Cardiac fibroblast (primary cell): ENCODE measurements at places on chromosomes 11 and 22.

DNA sequence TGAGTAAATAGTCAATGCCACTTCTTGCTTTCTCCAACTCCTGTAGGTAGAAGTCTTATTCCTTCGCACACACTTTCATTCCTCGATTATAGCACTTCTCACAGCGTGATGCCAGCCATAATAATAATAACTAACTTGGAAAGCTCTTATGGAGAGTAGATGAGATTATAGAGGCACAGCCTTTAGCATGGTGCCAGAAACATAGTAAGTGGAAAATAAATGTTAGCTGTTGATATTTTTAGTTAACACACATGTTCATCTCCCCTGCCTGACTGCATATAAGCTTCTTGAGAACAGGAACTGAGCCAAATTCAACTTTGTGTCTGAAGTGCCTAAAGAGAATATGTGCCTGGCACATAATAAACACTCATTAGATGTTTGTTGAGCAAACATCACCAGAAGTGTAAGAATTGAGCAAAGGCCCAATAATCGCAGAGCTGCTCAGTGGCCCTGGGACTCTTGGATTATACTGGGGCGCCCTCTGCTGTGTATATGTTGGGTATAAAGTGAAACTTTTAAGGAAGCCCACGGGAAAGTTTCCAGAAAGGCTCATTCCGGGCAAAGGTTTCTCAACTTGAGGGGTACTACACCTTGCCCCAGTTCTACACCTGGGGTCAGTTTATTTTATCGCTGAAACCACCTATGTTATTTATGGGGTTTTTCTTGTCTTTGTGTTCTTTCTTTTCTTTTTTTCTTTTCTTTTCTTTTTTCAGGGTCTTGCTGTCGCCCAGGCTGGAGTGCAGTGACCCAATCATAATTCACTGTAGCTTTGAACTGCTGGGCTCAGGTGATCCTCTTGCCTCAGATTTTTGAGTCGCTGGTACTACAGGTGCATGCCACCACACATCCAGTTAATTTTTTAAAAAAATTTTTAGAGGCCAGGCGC lies 22.3 kb downstream of the SLN start:
- DNase-seq: peak; percentile 79

DNA sequence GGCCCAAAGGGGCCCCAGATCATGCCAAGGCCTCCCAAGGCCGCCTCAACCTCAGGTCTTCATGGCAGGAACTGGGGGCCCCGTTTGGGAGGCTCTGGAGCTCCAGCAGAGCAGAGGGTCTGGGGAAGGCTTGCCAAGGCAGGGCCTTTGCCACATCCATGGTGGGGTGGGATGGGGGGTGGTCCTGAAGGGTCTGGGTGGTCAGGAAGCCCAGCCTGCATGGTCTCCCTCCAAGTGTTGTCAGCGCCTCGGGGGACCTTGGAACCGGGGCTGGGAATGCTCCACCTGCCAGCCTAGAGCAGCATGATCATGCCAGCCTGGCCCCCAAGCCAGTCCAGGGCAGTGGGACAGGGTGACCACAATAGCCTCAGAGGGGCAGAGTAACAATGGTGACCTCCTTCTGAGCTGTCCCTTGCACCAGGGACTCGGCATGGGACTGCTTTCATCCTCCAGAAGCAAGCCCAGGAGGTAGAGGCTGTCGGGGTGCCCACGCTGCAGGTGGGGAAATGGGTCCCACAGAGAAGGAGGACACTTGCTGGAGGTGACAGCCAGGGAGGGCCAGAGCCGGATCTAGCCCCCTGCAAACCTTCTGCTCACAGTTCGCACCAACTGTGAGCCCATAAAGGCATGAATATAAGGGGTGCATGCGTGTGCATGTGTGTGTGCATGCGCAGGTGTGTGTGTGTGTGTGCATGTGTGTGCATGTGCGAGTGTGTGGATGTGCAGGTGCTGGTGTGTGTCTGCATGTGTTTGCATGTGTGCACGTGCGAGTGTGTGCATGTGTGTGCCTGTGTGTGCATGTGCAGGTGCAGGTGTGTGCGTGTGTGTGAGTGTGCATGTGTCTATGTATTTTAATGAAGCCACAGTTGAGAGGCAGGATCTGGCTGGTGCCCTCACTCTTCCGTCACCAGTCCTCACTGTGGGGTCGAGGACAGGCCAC lies 63.8 kb downstream of the MYEOV start:
- DNase-seq: no peak

- DNase-seq: no peak
Observed at GRCh38 chr11:115217726-115218311, 286.4 kb downstream of the CADM1 start.

GRCh38 chr11:72750086-72750485 lies 2.1 kb downstream of the ARAP1 start:
- DNase-seq: no peak

DNA sequence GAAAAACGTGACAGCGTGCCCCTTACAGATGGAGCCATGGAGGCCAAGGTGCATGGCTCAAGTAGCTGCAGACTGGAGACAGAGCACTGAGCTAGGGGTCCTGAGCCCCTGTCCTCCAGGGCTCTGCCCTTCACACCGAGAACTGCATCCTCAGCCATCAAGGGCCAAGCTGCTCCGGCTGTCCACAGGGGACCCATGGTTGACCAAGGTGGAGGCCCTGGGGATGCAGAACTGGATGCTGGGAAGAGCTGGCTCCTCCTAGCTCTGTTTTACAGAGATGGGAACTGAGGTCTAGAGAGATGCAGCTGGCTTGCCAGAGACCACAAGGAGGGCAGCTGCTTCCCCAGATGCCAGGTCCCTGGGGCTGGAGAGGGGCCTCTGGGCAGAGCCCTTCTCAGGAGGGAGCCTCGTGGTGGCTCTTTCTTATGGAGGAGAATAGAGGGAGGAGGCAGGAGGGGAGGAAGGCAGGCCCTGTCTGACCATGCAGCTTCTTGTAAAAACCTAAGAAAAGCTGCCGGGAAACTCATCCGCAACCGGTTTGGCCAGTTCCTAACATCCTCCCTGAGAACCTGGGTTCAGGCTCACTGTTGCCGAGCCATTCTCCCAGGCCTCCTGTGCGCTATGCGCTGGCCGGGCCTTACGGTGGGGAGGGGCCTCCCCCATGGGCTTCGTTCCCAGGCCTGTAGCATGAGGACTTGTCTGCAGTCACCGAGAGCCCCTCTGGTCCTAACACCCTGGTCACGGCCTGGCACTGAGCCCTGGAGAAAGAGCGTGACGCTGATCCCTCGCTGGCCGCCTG lies 80.6 kb downstream of the WNT7B start:
- DNase-seq: no peak

- no peak for DNase-seq
Observed at GRCh38 chr11:32843544-32843943, 13.8 kb downstream of the PRRG4 start.

DNA sequence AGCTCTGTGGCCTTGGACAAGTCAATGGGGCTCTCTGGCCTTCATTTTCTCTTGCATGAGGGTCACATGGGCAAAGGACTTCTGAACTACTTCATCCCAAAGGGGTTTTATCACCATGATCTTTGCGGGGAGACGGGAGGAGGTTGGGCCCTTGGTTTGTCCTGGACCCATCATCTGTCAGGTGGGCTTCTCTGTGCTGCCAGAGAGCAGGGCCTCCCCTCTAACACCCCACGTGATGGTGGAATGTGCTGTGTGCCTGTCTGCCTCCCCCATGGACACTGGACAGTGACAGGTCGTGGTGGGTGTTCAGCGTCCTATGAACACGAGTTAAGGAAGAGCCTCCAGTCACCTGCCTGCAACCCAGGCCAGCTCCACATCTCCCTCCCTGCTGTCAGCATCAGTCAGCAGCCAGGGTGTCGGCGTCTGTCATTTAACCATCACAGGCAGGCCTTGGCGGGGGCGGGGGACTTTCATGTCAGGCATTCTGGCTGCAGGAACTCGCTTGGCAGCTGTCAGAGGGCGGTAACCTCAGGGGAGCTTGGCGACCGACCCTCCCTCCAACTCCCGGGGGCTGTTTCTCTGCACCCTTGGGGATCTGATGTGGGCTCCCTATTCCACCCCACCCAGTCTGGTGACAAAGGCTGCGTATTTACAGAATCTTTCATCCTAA lies 2.6 kb upstream of the SUN2 start:
- DNase-seq: no peak

DNA sequence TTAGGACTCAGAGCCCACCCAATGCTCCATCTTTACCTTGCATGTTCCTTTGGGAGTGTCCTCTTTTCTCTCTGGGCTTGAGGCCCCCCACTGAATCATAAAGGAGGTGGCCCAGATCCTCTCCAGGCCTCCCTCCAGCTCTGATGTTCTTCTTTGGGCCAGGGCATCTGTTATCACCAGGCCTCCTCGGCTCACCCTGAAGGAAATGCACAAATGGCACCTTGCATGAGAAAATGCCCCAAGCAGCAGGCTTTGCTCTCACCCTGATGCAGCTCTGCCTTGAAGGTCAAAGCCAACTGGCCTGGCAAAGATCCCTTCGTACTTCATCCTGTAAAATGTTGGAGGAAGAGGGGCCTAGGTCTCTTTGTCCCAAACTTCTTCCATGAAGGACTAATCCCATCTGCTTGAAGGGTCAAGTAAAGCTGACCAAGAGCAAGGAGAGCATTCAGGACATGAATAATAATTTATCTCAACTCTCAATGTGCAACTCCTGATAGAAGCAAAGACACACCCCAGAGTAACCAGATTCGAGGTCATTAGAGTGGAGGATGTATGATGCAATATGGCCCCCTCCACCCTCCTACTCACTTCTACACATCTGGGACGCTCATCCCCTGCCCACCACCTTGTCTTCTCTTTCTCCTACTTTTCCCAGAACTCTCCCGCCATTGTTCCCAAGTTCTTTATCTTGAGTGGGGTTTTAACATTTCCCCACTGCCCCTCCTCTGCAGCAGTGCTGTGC lies 9.5 kb downstream of the APOL6 start:
- no peak for DNase-seq

- no peak for DNase-seq
Observed at GRCh38 chr11:126874276-126874675, 126.3 kb downstream of the KIRREL3 start.

- DNase-seq: no peak
Observed at GRCh38 chr11:111598148-111598547, 4.1 kb upstream of the SIK2 start.

DNA sequence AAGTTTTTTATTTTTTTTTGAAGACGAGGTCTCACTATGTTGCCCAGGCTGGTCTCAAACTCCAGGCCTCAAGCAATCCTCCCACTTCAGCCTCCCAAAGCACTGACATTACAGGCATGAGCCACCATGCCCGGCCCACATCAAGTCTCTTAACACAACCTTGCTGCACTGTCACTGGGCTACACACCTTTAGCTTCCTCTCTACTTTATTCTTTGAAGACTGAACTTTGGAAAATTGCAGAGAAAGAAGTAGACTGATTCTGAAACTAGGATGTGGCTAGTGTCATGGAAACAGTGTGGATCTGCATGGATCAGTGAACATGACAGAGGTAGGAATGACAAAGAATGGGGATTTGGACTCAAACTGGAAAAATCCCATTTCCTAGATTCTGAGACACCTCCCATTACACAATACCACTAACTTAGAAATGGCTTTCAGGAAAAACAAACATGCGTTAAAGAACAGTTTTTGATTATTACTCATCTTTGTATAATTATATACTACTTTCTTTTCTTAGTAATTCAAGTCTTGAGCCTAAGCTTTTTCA lies 99.6 kb upstream of the SPON1 start:
- no peak for DNase-seq

- no peak for DNase-seq
Observed at GRCh38 chr11:83410605-83411565, 124.7 kb upstream of the CCDC90B start.

DNA sequence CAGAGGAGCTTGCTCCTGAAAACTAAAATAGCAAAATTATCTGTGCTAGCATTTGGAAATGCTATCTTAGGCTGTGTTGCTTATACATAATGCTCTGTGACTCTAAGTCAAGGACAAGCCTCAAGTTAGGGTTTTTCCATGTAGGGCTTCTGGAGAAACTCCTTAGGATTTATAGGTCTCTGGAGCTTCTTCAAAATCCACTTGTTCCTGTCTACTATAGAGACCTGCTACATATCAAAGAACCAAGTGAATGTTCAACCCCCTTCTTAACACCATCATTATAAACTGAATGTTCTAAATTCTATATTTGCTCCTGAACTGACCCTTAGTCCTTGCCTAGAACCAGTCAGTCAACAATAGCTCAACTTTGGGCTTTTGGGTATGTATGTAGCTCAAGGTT lies 523.1 kb upstream of the CCDC90B start:
- no peak for DNase-seq

GRCh38 chr11:4677948-4678347 lies 19.7 kb downstream of the OR51E2 start:
- no peak for DNase-seq
